Upper lobe of right lung (tissue), 1 donor: ENCODE measurements at places on chromosomes 16 and 17. TPM values are rescaled to one million over a fixed set of nuclear protein-coding genes. Genes with fewer than 3 reads are reported as not detected.

TBC1D3L gene
- 21.8 TPM for total RNA-seq

GRCh38 chr17:17093764-17094163 lies 51.5 kb downstream of the MPRIP start:
- H3K27ac ChIP-seq = no peak overlapping the region
- H3K4me1 ChIP-seq = peaks cover 58% of the 10 kb centered on the region
- H3K4me3 ChIP-seq = no peak overlapping the region
- H3K36me3 ChIP-seq = no peaks in the 10 kb centered on the region

- no peak overlapping the region for H3K4me3 ChIP-seq
- DNase-seq = no peak
- H3K27ac ChIP-seq = no peak overlapping the region
- no peaks in the 10 kb centered on the region for H3K27me3 ChIP-seq
Measured at GRCh38 chr17:9361188-9361955, 214.2 kb downstream of the STX8 start.

GRCh38 chr16:83835586-83836566 lies 28.1 kb downstream of the HSBP1 start:
- H3K4me3 ChIP-seq = no peak overlapping the region
- no peaks in the 10 kb centered on the region for H3K27me3 ChIP-seq
- no peak for DNase-seq
- no peaks in the 10 kb centered on the region for H3K4me1 ChIP-seq
- no peaks in the 10 kb centered on the region for H3K36me3 ChIP-seq
